Activated T-cell treated with anti-CD3 and anti-CD28 coated beads for 1 hour (primary cell): ENCODE measurements at places on chromosomes 2 and 18.

DNA sequence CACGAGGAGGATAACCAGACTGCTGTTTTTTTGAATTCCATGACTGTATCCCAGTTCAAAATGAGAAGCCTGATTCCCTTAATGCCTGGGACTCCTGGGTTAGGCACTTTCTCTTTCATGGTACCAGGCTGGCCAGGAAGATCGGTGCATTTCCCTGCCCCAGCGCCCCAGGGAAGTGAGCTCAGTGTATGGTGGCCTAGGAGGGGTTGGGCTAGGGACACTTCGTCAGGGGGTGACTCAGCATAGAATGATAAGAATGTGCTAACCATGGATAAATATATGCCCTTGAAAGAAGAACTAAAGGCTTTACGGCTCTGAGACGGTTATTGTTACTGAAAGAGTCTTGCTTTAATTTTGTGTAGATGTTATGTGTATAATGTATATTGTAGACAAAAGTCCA is 27.5 kb upstream of the FAM237A start:
- no peak for DNase-seq

DNA sequence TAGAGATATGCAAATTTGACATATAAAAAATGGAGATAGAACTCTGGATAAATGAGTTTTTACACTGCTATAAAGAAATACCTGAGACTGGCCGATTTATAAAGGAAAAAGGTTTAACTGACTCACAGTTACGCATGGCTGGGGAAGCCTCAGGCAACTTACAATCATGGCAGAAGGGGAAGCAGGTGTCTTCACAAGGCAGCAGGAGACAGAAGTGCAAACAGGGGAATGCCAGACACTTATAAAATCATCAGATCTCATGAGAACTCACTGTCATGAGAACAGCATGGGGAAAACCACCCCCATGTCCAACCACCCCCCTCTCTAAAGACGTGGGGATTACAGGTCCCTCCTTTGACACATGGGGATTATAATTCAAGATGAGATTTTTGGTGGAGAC is 1540.2 kb upstream of the SLC39A10 start:
- DNase-seq: no peak

- DNase-seq: no peak
These were observed 969.7 kb downstream of the DCDC2C start for GRCh38 chr2:4673025-4673489.

GRCh38 chr2:191854382-191855372 is 7.8 kb upstream of the CAVIN2 start:
- no peak for DNase-seq

- DNase-seq: no peak
These were observed 20.8 kb downstream of the LHCGR start for GRCh38 chr2:48734576-48735303.

- DNase-seq: no peak
These were observed 516.7 kb downstream of the NR4A2 start for GRCh38 chr2:155815851-155816250.

DNA sequence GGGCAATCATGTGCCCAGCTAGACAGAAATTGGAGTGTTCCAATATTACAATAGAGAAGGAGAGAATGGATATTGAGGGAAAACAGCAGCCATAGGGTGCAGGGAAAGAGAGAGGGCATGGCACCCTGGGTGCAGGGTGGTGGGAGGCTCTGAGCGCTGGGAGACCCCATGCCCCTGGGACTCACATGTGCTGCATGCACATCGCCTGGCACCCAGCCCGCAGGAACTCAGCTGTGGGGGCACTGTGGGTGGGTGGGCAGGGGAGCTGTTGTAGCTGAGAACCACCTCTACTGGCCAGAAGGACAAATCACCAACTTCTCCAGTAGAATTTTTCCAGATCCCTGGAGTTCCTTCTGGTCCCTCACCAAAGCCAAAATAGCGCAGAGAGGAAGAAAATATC is 7.2 kb upstream of the NEURL3 start:
- DNase-seq: no peak

DNA sequence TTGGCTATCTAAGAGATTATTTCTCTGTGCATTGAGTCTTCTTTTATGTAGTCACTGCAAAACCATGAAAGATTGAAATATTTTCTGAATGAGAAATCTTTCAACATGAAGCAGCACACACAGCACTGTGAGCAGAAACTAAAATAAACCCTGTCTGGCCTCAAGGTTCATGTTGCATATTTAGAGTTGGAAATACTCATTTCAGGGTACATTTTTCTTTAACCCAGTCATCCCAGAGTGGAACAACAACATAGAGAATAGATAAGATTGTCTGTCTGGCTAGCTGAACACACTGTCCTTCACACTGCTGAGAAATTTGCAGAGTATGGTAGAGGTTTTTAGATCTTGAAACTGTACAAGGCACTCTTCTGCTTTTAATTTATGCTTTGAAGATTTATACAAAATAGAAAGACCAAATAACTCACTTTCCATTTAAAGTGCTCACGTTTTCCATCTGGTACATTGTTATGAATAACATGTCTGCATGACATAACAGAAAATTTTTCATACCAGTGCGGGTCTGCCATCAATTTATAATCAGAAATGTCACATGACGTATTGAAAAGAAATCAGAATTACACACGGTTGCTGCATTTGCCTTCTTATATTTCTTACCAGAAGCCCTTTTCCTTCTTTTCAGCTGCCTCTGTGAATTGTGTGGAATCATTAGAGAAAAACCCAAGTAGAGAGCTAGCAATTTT is 25.0 kb upstream of the FN1 start:
- no peak for DNase-seq

DNA sequence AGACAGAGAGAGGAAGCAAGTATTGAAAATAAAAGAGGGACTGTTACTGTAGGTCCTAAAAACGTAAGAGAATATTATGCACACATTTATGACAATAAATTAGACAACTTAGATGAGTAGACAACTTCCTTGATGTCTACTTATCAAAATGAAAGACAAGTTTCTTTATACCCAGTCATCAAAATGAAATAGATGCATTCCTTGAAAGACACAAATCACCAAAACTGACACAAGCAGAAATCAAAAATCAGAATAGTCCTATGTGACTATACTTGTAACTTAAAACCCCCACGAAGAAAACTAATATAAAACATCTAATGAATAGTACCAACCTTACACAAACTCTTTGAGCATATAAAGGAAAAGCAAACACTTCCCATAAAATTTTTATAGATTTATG is 14.5 kb downstream of the RTN4 start:
- no peak for DNase-seq

- no peak for DNase-seq
These were observed 17.6 kb upstream of the ADI1 start for GRCh38 chr2:3536682-3537632.

DNA sequence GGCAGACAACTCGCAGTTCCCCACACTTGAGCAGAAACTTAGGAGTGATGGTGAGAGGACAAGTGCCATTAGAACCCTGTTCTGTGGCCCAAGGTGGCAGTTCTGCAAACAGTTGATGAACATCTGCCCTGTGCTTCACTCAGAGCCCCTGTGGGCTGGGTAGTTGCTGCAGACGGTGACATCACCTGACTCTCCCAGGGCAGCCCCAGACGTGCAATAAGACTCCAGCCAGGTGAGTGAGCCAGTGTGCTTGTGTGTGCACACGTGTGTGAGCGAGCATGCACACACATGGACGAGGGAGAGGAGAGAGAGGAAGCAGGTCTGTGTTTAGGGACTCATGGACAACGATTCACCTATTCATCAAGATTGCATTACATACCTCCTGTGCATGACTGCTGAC is 136.0 kb upstream of the GLI2 start:
- DNase-seq: no peak

GRCh38 chr2:134583462-134583861 is 135.3 kb downstream of the TMEM163 start:
- DNase-seq: no peak

GRCh38 chr2:47173986-47174732 is 19.1 kb upstream of the STPG4 start:
- DNase-seq: no peak

DNA sequence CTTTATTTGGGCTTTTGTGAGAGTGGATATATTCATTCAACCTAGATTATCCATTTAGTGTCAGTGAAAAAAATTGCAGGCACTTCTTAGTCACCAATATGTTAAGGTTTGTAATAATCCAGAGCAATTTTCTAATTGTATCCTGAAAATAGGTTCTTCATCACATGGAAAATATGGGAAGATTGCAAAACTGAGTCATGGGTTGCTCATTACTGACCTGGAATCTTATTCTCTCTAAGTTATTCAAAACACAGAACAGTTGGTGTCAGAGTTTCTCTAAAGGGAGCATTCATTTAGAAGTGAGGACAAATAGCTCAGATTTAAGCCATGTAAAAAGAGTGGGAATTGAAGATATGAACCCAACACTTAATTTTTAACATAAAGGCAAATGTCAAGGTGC is 181.3 kb downstream of the IKZF2 start:
- no peak for DNase-seq

DNA sequence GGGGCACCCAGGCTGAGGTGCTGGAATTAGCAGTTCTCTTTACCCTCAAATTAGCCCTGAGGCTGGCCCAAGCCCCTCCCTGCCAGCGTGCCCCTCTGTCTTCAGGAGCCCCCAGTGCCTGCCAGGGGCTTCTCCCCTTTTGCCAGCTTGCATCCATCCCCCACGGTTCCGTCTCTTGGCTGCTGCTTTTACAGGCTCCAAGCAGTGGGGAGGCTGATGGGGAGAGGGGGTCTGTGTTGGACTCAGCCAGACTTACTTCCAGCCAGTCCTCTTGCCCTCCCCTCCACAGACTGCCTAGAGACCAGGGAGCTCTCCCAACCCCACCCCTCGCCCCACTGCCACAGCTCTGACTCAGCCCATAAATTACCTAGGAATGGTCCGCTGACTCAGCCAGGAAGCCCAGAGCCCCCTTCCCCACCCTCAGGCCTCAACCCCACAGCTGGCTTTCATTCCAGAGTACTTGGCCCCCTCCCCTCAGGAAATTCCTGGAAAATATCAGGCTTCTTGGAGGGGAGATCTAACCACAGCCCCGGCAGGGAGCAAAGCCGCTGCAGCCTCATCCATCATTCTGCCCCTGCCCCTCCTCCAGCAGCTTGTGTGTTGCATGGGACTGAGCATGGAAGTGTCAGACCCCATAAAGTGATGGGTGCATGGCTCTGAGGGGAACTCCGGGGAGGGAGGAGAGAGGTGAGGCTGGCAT is 184.6 kb downstream of the ZFP36L2 start:
- DNase-seq: no peak

- no peak for DNase-seq
These were observed 4.5 kb downstream of the RBMS1 start for GRCh38 chr2:160489111-160489510.

DNA sequence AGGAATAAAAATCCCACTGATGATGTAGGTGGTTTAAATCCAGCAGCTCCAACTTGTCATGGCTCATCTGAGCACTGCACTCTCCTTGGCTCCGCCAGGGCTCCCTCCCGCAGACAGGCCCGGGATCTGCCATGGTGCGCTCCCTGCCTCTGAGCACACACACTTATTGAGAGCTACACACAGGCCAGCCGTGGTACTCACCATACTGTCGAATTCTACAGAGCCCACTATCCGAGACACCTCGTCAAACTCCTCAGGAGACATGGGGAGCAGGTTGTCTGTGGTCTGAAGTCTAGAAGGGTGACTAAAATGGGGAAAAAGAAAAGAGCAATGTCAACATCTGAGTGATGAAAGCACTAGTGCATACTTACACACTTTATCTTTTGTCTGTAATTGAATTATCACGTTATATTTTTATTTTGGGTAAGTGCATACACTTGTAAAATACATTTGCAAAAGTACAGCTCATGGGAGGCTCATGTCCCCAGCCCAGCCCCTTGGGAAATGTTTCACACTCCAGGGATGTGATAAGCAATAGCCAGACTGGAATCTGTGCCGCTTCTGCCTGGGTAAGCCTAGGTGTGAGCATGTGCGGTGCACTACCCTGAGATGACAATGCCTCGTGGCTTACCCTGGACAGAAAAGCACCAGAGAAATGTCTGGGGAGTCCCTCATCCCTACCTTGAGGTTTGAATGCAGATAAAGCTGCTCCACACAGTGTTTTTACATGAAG is 39.2 kb downstream of the STAT1 start:
- DNase-seq: no peak

DNA sequence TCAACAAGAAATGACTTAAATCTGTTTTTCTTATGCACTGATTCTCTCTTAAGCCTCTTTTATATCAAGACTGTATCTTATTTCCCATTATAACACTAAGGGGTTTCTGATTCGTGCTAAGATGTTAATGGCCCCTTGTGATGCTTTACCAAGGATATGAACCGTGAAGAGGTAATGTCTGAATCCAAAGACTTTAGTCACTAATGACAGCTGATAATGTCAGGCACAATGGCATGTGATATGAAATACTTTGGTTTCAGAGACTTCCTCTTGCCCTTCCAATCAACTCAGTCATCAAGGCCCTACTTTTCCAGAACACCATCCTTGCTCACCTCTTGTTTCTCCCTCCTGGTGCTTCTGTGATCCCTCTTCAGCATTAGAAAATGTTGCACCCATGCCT is 262.8 kb downstream of the KCNE4 start:
- DNase-seq: no peak

- DNase-seq: no peak
These were observed 51.6 kb downstream of the DOCK10 start for GRCh38 chr2:224990710-224991109.

DNA sequence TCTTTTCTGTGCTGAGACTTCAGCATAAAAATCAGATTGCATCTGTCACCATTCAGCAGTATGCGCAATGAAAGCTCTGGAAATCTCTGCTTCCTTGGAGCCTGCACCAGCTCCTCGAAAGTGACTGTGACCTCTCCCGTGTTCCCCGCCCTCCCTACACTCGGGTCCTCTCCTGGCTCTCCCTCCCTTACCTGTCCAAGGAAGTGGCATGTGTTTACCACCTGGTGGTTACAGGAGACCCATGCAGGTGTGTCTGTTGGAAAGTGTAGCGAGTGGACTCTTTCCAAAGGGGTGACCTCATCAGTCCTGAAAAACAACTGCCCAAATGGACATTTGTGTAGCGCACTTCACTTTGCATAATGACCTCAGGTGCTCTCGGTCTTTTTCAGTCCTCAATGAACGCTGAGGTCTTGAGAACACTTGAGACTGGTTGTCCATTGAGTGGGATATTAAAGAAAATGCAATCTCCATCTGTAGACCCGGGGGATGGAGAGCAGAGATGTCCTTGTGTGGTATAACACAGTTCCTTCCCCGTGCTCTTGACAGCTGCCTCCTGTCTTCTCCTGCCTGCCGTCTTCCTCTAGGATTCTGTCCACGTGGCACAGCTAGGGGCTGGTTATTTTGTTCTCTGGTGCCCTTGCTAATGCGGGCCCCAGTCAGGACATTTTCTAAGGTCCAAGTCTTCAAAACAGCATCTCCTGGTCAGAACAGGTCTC is 133.2 kb downstream of the ACKR3 start:
- no peak for DNase-seq
